Pericardium fibroblast (primary cell): ENCODE measurements at places on chromosomes 2 and 18. TPM values are rescaled to one million over a fixed set of nuclear protein-coding genes. Genes with fewer than 3 reads are reported as not detected.

Gene TUBA4B
- total RNA-seq, result not detected in 2 replicates

Gene KCNG2
- total RNA-seq, result 0.47 and 2.2 TPM in 2 replicates

Gene ALPI
- total RNA-seq, result not detected in 2 replicates

Gene ARL6IP6
- 15.6 and 26.1 TPM in 2 replicates for total RNA-seq

Gene STEAP3
- 14.0 and 25.4 TPM in 2 replicates for total RNA-seq

Gene NPPC
- not detected in 2 replicates for total RNA-seq

Gene TLX2
- total RNA-seq, result 0.35 TPM in 1 of 2 replicates, not detected in the other

Gene CIB4
- not detected in 2 replicates for total RNA-seq

Gene CRYBA2
- not detected in 2 replicates for total RNA-seq
